ENCODE measurements at places on chromosomes 3 and 15.

DNA sequence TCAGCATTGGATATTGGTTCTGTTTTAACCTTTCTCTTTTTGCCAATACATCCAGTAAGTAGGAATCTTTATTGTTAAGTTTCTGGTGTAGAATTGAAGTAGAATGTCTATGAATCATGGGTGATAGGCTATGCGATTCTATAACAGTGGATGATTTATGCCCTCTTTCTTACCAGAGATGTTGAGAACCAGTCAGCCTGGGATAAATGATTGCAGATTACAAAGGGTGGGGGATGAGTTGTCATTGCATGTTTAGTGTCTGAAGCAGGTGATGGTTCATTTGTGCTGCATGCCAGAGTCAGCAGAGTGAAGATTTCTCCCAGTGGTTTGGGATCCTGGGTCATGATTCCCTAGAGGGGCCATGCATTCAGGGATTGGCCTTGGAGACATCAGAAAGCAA lies 14.3 kb downstream of the RETNLB start:
- DNase-seq, result no peak

DNA sequence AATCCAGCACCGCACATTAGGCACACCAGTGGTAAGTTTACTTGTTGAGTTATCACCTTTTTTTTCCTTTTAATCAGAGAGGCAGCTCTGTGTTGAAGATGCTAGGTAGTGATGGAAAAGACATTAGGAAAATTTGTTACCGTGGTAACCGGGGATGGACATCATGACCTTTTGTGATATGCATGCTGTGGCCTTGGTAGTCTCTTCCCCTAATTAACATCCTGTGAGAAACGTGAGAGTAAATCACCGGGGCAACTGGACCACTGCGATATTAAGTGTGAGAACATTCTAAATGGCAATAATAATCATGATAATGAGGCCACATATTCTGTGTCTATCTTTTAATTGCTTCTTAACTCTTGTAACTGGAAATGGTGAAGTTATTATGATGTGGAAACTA lies 362.0 kb downstream of the CACNA2D3 start:
- DNase-seq, result no peak

DNA sequence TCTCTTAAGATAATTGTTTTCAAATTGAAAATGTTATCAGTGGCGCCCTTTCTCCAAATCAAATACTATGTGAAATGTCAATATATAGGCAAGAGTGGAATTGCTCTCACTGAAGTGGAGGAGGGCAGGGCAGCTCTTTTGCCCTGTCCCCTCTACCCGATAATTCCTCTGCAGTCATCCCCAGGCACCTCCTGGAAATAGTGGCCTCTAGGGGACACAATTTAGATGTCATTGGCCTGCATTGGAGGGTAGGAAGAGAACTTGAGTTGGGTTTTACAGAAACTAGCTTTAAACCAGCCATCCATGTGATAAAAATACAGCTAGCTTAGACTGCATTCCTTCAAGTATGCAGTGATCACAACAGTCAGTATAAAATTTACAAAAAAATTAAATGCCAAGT lies 288.9 kb downstream of the EDEM1 start:
- no peak for DNase-seq

DNA sequence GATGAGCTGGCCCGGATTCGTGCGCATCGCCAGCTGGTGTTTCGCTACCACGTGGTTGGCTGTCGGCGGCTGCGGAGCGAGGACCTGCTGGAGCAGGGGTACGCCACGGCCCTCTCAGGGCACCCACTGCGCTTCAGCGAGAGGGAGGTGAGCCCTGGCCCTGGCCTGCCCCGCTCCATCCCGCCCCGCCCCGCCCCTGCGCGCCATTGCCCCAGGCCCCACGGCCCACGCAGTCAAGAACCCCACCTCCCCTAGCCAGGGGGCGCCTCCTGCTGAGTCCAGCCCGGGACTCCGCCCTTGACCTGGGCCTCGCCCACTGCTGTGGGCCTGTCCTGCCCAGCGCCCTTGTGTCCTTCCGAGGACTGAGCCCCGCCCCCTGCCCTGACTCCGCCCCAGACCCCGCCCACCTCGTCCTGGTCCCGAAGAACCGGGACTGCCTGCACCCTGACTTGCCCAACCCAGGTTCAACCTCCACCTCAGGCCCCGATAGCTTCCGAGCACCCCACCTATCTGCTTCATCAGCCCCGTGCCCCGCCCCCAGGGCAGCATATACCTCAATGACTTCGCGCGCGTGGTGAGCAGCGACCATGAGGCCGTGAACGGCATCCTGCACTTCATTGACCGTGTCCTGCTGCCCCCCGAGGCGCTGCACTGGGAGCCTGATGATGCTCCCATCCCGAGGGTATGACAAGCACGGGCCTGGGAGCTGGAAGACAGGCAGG lies 14.8 kb downstream of the NT5DC2 start:
- DNase-seq, result no peak

DNA sequence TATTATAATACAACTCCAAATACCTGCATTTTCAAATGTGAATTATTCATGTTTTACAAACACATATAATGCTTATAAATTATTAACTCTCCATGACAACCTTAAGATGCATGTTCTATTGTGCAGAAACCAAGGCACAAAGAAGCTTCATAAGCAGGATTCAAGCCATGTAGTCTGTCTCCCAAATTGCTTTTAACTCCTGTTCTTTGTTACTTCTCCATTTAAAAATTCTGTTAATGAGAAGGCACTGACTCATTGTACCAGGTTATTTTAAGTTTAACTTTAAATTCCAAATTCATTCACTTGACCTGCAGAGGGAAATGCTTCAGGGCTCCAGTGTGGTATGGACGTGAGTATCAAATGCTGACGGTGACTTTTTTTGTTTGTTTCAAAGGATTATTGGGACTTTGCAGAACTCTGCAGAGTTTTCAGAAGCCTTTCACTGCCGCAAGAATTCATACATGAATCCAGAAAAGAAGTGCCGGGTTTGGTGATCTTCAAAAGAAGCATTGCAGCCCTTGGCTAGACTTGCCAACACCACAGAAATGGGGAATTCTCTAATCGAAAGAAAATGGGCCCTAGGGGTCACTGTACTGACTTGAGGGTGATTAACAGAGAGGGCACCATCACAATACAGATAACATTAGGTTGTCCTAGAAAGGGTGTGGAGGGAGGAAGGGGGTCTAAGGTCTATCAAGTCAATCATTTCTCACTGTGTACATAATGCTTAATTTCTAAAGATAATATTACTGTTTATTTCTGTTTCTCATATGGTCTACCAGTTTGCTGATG lies 100.0 kb downstream of the MME start:
- DNase-seq, result no peak

DNA sequence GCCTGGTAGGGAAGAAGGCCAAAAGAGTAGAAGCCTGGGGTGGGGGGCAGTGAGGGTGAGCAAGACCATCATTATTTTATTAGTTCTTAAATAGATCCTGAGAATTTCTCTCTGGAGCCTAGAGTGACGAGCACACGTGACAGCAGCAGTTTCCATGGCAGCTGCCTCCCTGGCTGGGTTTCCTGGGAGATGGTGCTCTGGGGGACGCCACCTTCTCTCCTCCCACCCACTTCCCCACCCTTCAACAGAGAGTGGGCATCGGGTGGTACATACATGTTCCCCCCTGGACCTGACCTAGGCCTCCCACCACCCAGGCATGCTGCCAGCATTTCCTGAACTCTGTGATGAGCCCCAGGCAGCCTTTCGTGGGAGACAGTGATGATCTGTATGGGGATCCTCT lies 12.9 kb downstream of the CELF6 start:
- DNase-seq, result no peak

Data from NCI-H345 (cell line).